ENCODE measurements at places on chromosomes 13 and 19.

DNA sequence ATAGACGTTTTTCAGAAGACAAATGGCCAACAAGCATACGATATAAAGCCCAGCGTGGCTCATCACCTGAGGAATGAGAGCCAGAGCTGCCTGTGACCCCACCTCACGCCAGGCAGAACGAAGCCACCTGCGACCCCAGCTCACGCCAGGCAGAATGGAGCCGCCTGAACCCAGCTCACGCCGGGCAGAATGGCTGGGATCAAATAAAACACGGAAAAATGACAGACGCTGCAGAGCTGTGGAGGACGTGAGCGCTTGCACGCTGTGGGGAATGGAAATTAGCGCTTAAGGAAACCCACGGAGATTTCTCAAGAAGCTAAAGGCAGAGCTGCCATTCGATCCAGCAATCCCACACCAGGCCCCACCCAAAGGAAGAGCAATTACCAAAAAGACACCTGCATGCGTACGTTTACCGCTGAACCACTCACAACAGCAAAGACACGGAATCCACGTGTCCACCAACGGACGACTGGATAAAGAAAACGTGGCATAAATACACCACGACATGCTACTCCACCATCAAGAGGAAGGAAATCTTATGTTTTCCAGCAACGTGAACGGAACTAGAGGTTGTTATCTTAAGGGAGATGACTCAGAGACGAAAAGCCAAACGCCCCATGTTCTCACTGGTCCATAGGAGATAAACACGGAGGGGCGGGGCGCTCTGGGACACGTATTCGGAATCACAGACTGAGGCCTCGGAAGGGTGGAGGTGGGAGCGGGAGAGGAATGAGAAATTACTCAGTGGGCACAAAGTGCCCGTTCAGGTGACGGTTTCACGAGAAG lies 30.7 kb upstream of the C13orf46 start:
- DNase-seq = no peak

GRCh38 chr19:28940751-28941500 lies 272.0 kb downstream of the UQCRFS1 start:
- DNase-seq = no peak

- DNase-seq = no peak
These were observed 147.7 kb upstream of the SOX1 start for GRCh38 chr13:111919286-111919685.

GRCh38 chr19:48646722-48647216 lies 782 bp upstream of the CA11 start:
- peak; percentile 85 for DNase-seq

DNA sequence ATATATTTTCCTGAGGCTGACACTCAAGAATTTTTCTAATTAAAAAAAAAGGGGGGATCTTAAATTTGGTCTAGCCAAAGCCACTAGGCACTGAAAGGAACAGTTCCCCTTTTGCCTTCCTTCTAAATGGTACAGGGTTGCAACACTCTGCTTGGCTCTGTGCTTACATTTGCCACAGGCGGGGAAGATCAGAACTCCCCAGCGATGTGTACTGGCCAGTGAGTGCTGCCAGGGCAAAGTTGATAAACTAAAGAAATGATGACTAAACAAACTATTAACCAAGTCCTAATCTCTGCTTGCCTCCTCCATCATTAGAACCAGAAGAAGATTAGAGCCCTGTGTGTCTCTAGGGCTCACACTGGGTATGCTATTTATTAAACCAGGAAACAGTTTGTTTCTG lies 75.3 kb upstream of the SCEL start:
- no peak for DNase-seq

DNA sequence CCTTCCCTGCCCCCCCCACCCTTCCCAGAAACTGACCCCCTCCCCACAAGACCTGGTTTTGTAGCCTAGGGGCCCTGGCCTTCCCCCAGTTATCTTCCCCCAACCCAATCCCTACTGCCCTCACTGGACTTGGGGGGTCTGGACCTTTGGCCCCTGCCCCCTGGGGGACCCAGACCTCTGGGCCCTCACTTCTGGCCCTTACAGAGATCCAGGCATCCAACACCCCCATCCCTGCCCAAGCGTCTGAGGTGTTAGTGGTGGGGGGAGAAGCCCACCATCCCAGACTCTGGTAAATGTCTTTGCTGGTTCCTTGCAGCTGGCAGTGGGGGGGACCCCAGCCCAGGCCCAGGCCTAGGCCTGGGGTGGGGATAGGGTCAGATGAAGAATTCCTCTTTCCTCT lies 3.5 kb upstream of the ZNF428 start:
- DNase-seq = no peak

GRCh38 chr13:40969169-40969901 lies 49.8 kb downstream of the ELF1 start:
- DNase-seq = no peak

GRCh38 chr13:30829145-30829832 lies 76.8 kb upstream of the MEDAG start:
- no peak for DNase-seq

GRCh38 chr13:99646866-99647595 lies 145.8 kb downstream of the TM9SF2 start:
- no peak for DNase-seq

GRCh38 chr13:77853703-77854102 lies 64.9 kb downstream of the EDNRB start:
- DNase-seq = peak; percentile 66

DNA sequence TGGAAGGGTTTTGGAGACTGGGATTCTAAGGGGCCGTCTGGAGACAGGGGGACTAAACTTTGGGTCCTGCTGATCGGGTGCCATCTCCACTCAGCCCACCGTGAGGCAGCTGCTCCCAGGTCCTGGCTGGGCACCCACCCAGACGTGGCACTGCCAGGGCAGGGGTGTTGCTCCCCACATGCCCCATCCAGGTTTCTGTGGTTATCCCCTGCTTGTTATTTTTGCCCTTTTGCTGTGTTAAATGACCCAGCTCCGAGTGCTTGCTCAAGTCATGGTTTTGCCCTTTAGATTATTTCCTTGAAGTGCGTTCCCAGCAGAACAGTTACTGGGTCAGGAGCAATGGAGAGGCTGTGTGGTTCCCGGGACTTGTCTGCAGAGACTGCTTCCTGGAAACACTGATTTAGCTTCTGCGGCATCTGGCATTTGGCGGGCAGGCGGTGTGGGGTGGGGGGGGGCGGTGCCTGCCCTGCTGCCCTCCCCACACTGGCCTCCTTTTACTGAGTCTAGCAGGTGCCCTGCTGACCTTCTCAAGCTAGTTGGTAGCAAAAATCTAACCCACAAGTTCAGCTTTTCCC lies 1.9 kb downstream of the RAB11B start:
- DNase-seq = no peak

DNA sequence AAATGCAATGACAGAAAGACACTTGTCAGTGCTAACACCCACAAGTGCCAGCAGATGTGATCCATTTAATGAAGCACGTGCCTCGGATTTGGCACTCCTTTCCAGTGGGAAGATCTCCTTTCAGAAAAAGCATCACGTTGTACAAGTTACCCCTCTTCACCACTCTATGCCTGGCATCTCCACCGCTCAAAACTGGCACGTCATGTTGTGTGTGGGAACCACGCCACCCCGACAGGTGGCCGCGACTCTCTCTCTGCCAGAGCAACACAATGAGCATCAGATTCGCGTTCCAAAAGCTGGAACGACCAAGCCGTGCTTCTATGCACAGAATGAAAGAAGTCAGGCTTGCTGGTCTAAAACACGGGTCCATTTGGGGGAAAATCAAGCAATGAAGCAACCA lies 24.3 kb downstream of the TMTC4 start:
- DNase-seq = no peak

Measured in NT2/D1 (cell line).